ENCODE measurements at places on chromosomes 2 and 18. TPM values are rescaled to one million over a fixed set of nuclear protein-coding genes. Genes with fewer than 3 reads are reported as not detected.

Gene APCDD1
- total RNA-seq = 0.53 TPM

Gene GAL3ST2
- not detected for total RNA-seq

Gene CCDC74B
- 0.66 TPM for total RNA-seq

Gene CPO
- not detected for total RNA-seq

Gene GALNT14
- 2.4 TPM for total RNA-seq

Gene ACTG2
- total RNA-seq = not detected

Gene BMP10
- total RNA-seq = not detected

Gene TTC21B
- total RNA-seq = 32.2 TPM

Gene SERPINB12
- not detected for total RNA-seq

Gene RAX
- total RNA-seq = not detected

Gene CRYGD
- total RNA-seq = not detected

Gene GAREM1
- 1.9 TPM for total RNA-seq

Gene ZBTB7C
- under 0.01 TPM for total RNA-seq

Gene ZSWIM2
- total RNA-seq = not detected

Gene POTEI
- total RNA-seq = 0.66 TPM

Gene SCN3A
- not detected for total RNA-seq

Gene PARD3B
- total RNA-seq = 19.0 TPM

Gene SOS1
- 34.6 TPM for total RNA-seq

Gene SPC25
- 16.4 TPM for total RNA-seq

Gene CHST9
- not detected for total RNA-seq

Gene IL1R1
- total RNA-seq = 10.9 TPM

Gene LRRC30
- not detected for total RNA-seq

Gene AGXT
- total RNA-seq = not detected

Gene MRPL19
- total RNA-seq = 81.0 TPM

Gene ALLC
- not detected for total RNA-seq

Gene PIKFYVE
- 52.9 TPM for total RNA-seq

Gene GALR1
- total RNA-seq = not detected
